ENCODE measurements at places on chromosomes 6 and 20. TPM values are rescaled to one million over a fixed set of nuclear protein-coding genes. Genes with fewer than 3 reads are reported as not detected.

- no peaks in the 10 kb centered on the region for H3K27me3 ChIP-seq
- DNase-seq = no peak
- H3K4me3 ChIP-seq = no peak overlapping the region
- H3K36me3 ChIP-seq = no peaks in the 10 kb centered on the region
- H3K27ac ChIP-seq = no peak overlapping the region
These were observed 198.2 kb downstream of the PRL start for GRCh38 chr6:22098601-22099031.

GRCh38 chr20:1807394-1807793 is 87.8 kb upstream of the SIRPA start:
- H3K36me3 ChIP-seq = no peaks in the 10 kb centered on the region
- H3K27me3 ChIP-seq = no peaks in the 10 kb centered on the region
- DNase-seq = peak; percentile 68
- peaks cover 21% of the 10 kb centered on the region for H3K4me1 ChIP-seq

GRCh38 chr20:51108638-51109363 is 85.9 kb upstream of the KCNG1 start:
- H3K36me3 ChIP-seq = no peaks in the 10 kb centered on the region
- no peak for DNase-seq
- no peak overlapping the region for H3K4me3 ChIP-seq
- H3K27me3 ChIP-seq = no peaks in the 10 kb centered on the region
- H3K4me1 ChIP-seq = no peaks in the 10 kb centered on the region

DNA sequence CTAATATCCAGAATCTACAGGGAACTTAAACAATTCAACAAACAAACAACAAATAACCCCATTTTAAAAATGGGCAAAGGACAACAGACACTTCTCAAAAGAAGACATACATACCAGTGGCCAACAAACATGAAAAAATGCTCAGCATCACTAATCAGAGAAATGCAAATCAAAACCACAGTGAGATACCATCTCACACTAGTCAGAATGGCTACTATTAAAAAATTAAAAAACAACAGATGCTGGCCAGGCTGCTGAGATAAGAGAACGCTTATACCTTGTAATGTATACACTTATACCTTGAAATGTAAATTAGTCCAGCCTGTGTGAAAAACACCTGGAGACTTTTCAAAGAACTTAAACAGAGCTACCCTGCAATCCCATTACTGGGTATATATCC is 166.8 kb downstream of the IBTK start:
- no peaks in the 10 kb centered on the region for H3K27me3 ChIP-seq
- no peaks in the 10 kb centered on the region for H3K36me3 ChIP-seq
- H3K4me1 ChIP-seq = peaks cover 12% of the 10 kb centered on the region
- no peak for DNase-seq
- H3K4me3 ChIP-seq = no peak overlapping the region
- no peak overlapping the region for H3K27ac ChIP-seq

DNA sequence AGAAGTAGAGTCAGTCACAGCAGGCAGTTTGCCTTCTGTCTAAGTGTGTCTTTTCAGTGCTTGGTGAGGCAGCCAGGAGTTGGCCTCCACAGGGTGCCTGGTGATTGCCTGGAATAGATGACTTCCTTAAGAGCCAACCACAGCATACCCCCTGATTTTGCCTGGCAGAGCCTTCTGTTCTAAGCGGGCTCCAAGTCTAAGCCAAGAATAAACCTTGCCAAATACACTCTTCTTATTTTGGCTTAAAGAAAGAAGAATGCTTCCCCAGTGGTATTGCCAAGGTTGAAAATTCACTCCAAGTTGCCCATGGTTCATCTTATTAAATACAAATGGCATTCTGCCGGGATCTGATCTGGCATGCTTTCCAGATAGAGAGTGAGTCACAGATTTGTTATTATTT is 1424.8 kb upstream of the EYS start:
- DNase-seq = no peak
- H3K4me1 ChIP-seq = no peaks in the 10 kb centered on the region
- H3K27me3 ChIP-seq = no peaks in the 10 kb centered on the region
- H3K4me3 ChIP-seq = no peak overlapping the region
- H3K27ac ChIP-seq = no peak overlapping the region
- H3K36me3 ChIP-seq = no peaks in the 10 kb centered on the region

- no peaks in the 10 kb centered on the region for H3K4me1 ChIP-seq
- no peak overlapping the region for H3K27ac ChIP-seq
- no peak for DNase-seq
- no peaks in the 10 kb centered on the region for H3K27me3 ChIP-seq
These were observed 19.8 kb upstream of the KCNG1 start for GRCh38 chr20:51042657-51043247.

DNA sequence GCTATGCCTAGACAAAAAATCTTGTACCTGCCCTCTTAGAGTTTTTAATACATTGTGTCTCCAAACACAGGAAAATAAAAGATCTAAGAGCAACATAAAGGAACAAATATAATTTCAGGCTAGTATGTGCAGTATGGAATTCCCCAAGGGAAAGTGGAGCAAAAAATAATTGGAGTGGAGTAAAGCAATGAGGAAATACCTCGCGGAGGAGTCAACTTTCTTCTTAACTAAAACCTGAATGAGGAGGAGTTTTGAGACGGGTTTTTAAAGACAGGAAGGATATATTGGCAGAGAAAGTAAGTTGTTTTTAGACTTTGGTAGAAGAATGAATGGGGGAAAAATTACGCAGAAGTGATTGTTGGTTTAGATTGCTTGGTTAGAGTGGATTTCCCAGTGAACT is 14.0 kb downstream of the HIVEP1 start:
- H3K4me1 ChIP-seq = peaks cover 49% of the 10 kb centered on the region
- no peaks in the 10 kb centered on the region for H3K36me3 ChIP-seq
- H3K27me3 ChIP-seq = no peaks in the 10 kb centered on the region
- H3K4me3 ChIP-seq = no peak overlapping the region
- no peak overlapping the region for H3K27ac ChIP-seq
- no peak for DNase-seq

- H3K27me3 ChIP-seq = no peaks in the 10 kb centered on the region
- H3K4me3 ChIP-seq = no peak overlapping the region
- no peak for DNase-seq
- no peaks in the 10 kb centered on the region for H3K4me1 ChIP-seq
- H3K36me3 ChIP-seq = no peaks in the 10 kb centered on the region
These were observed 166.7 kb downstream of the TTLL2 start for GRCh38 chr6:167491438-167492099.

- H3K36me3 ChIP-seq = no peaks in the 10 kb centered on the region
- H3K27ac ChIP-seq = peak overlapping the region; percentile 41
- DNase-seq = no peak
- H3K4me3 ChIP-seq = no peak overlapping the region
These were observed 517.0 kb upstream of the ID4 start for GRCh38 chr6:19320111-19320581.

GRCh38 chr20:61668065-61668650 is 397.5 kb downstream of the TAF4 start:
- H3K27me3 ChIP-seq = no peaks in the 10 kb centered on the region
- H3K4me3 ChIP-seq = no peak overlapping the region
- no peak for DNase-seq
- H3K4me1 ChIP-seq = no peaks in the 10 kb centered on the region

GRCh38 chr6:40444312-40444711 is 142.9 kb downstream of the LRFN2 start:
- no peak overlapping the region for H3K27ac ChIP-seq
- DNase-seq = no peak
- H3K36me3 ChIP-seq = no peaks in the 10 kb centered on the region
- no peaks in the 10 kb centered on the region for H3K4me1 ChIP-seq
- no peak overlapping the region for H3K4me3 ChIP-seq
- no peaks in the 10 kb centered on the region for H3K27me3 ChIP-seq

GRCh38 chr6:43239054-43239453 is 4.2 kb upstream of the TTBK1 start:
- no peak for DNase-seq
- H3K27me3 ChIP-seq = peaks cover 17% of the 10 kb centered on the region
- no peak overlapping the region for H3K27ac ChIP-seq
- no peaks in the 10 kb centered on the region for H3K36me3 ChIP-seq
- H3K4me3 ChIP-seq = no peak overlapping the region

GRCh38 chr20:21322083-21322710 is 19.1 kb downstream of the XRN2 start:
- H3K27ac ChIP-seq = no peak overlapping the region
- H3K36me3 ChIP-seq = no peaks in the 10 kb centered on the region
- H3K4me1 ChIP-seq = peaks cover 47% of the 10 kb centered on the region
- no peak for DNase-seq

- H3K4me1 ChIP-seq = peaks cover 25% of the 10 kb centered on the region
- H3K4me3 ChIP-seq = peak overlapping the region; percentile 70
- H3K27me3 ChIP-seq = no peaks in the 10 kb centered on the region
- peak overlapping the region; percentile 75 for H3K27ac ChIP-seq
- H3K36me3 ChIP-seq = no peaks in the 10 kb centered on the region
- no peak for DNase-seq
These were observed 867 bp downstream of the EBF4 start for GRCh38 chr20:2693286-2694007.

GRCh38 chr6:96898241-96898851 is 655 bp upstream of the NDUFAF4 start:
- peaks cover 32% of the 10 kb centered on the region for H3K36me3 ChIP-seq
- no peak for DNase-seq
- peak overlapping the region; percentile 80 for H3K4me3 ChIP-seq
- H3K27me3 ChIP-seq = no peaks in the 10 kb centered on the region

DNA sequence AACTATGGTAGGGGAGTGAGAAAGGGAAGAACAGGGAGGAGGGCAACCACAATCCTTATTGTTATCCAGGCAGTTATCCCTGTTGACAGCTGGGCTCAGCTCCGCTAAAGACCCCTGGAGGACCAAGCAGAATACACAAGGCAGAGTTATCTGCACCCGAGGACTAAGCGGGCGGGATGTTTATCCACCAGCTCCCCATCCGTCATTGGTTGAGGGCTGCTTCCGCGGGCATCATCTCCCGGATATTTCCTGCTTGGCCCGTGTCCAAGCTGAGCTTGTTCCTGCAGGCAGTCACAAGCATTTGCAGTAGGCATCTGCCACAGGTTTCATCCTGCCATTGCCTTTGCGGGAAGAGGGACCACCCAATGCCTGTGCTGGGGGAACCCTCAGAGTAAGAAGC is 102.1 kb downstream of the DLGAP4 start:
- no peak overlapping the region for H3K27ac ChIP-seq
- H3K4me1 ChIP-seq = no peaks in the 10 kb centered on the region
- DNase-seq = no peak
- H3K27me3 ChIP-seq = no peaks in the 10 kb centered on the region

GRCh38 chr6:128567029-128567428 is 46.6 kb upstream of the PTPRK start:
- DNase-seq = no peak
- H3K4me1 ChIP-seq = peaks cover 10% of the 10 kb centered on the region
- H3K27ac ChIP-seq = no peak overlapping the region
- H3K27me3 ChIP-seq = no peaks in the 10 kb centered on the region

- DNase-seq = no peak
- H3K4me3 ChIP-seq = no peak overlapping the region
- H3K27ac ChIP-seq = no peak overlapping the region
- no peaks in the 10 kb centered on the region for H3K36me3 ChIP-seq
These were observed 47.9 kb upstream of the CCDC167 start for GRCh38 chr6:37547564-37548061.

DNA sequence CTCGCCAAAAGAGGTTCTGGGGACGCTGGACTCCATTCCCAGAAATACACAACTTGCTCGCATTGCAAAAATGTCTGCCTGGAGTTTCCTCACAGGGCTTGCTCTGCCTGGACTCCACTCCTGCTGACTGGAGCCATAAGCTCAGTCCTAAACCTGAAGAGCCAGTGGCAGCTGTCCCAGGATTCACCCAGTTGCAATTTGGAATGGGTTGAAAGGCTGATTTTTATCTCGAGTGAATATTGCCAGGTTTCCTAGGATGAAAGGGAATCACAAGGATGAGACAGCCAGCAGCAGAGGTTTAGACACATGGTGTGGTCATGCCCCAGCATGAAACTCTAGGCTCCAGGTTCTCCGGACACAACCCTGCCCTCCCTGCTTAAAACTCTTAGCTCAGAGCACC is 223.3 kb downstream of the BMP7 start:
- H3K27ac ChIP-seq = no peak overlapping the region
- no peaks in the 10 kb centered on the region for H3K4me1 ChIP-seq
- H3K27me3 ChIP-seq = no peaks in the 10 kb centered on the region
- no peak for DNase-seq
- H3K36me3 ChIP-seq = no peaks in the 10 kb centered on the region
- H3K4me3 ChIP-seq = no peak overlapping the region

DNA sequence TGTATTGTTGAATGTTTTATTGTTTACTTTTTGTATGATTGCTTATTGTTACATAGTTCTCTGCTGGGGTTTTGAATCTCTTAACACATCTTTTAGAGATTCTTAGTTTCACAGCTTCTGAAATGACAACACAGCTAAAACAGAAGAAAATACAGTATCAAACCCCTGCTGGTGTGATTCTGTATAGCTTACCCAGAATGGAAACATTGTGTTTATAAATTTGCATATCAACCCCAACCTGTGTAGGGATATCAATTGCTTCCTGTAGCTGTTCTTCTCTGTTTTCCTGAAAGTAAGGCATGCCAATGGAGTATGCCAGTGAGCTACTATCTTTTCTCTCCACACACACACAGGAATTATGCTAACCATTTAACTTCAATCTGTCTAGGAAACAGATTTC is 64.3 kb upstream of the ID4 start:
- H3K27me3 ChIP-seq = no peaks in the 10 kb centered on the region
- H3K4me3 ChIP-seq = no peak overlapping the region
- H3K36me3 ChIP-seq = no peaks in the 10 kb centered on the region
- H3K27ac ChIP-seq = no peak overlapping the region
- no peaks in the 10 kb centered on the region for H3K4me1 ChIP-seq

DNA sequence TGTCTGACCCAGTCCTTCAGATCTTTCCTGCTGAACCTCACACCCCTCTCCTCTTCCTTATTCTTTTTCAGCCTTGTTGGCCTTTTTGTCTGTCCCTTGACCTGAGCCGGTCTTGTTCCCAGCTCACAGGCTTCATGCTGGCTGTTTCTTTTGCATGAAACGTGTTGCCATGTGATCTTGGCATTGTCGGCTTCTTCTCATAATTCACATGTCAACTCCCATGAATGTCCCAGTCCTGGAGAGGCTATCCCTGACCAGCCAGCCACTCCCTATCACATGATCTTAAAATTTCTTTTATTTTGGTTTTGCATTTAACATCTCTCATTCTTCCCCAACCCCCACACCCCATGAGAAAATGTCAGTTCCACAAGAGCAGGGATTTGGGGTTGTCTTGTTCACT is 131.2 kb upstream of the TSHZ2 start:
- no peak for DNase-seq
- H3K36me3 ChIP-seq = no peaks in the 10 kb centered on the region
- no peaks in the 10 kb centered on the region for H3K4me1 ChIP-seq
- H3K4me3 ChIP-seq = no peak overlapping the region

The ADGB gene
- total RNA-seq = not detected

The EHMT2 gene
- total RNA-seq = 48.4 TPM

The CD109 gene
- total RNA-seq = 12.1 TPM

The POPDC3 gene
- total RNA-seq = not detected

The LAMA4 gene
- total RNA-seq = 261 TPM

The HLA-DPB1 gene
- 52.1 TPM for total RNA-seq

The AFG1L gene
- total RNA-seq = 1.5 TPM

The ENPP5 gene
- total RNA-seq = 1.2 TPM
